ENCODE measurements at places on chromosomes 6 and 20. TPM values are rescaled to one million over a fixed set of nuclear protein-coding genes. Genes with fewer than 3 reads are reported as not detected.

DNA sequence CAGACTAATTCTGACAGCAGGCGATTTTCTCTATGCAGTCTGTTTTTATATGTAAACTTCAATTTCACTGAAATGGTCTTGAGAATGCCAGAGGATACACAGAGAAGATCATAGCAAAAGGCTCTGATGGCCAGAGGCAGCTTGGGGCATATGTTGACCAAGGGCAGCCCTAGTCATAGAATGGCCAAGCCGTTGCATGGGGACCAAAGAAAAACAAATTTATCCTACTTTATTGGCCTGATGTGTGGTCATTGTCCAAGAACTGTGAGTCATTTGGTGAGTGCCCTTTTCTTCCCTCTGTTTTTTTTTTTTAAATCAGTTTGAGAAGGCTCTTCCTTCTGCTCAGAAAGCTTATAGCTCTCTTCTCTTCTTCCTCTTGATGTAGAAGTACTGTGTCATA, 5.8 kb downstream of the HDGFL1 start:
- H3K4me3 ChIP-seq = no peak overlapping the region
- no peaks in the 10 kb centered on the region for H3K27me3 ChIP-seq
- H3K27ac ChIP-seq = no peak overlapping the region

Gene CRISP2
- total RNA-seq = not detected

Gene TBXT
- total RNA-seq = not detected

DNA sequence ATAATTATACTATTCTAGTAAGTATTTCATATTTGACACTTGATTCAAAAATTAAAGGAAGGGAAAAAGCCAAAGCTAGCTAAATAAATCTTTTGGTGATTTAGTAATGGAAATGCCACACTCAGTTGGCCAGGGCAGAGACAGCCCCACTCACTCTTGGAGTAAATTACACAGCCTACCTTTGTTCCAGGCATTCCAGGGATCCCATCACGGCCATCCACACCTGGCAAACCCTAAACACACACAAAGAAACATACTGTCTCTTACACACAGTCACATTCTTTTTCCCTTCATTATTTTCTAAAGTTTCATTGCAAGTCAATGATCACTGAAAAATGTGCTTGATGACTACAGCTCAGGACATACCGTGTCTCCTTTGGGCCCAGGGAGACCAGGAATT, 48.1 kb downstream of the COL9A1 start:
- H3K27me3 ChIP-seq = no peaks in the 10 kb centered on the region
- no peak overlapping the region for H3K27ac ChIP-seq

GRCh38 chr6:159065759-159066329, 21.1 kb upstream of the TAGAP start:
- H3K4me3 ChIP-seq = no peak overlapping the region
- no peak for DNase-seq
- peaks cover 15% of the 10 kb centered on the region for H3K27me3 ChIP-seq
- peaks cover 4% of the 10 kb centered on the region for H3K4me1 ChIP-seq

DNA sequence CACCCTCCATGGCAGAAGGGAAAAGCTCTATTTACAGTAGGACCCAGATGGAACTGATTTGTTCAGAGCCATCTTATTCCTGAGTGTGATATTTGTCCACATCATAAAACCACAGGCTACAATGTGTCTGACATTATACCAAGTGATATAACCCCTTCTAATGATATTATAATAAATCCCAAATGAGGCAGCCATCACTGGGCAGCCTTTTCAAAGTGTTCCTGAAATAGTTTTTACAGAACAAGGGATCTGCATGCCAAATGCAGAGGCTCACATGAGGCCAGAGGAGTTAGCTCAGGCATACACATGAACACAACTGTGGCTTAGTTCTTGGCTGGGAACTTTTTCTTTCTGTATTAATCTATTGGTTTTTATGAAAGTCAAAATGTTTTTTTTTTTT, 207.7 kb downstream of the MAFB start:
- H3K4me1 ChIP-seq = peaks cover 4% of the 10 kb centered on the region
- DNase-seq = no peak
- H3K27me3 ChIP-seq = no peaks in the 10 kb centered on the region
- no peak overlapping the region for H3K27ac ChIP-seq
- no peaks in the 10 kb centered on the region for H3K36me3 ChIP-seq

Gene KCNK16
- total RNA-seq = not detected

- no peak overlapping the region for H3K4me3 ChIP-seq
- no peaks in the 10 kb centered on the region for H3K4me1 ChIP-seq
- H3K27ac ChIP-seq = no peak overlapping the region
- H3K36me3 ChIP-seq = no peaks in the 10 kb centered on the region
- DNase-seq = no peak
Measured at GRCh38 chr6:170202416-170203135, 88.3 kb downstream of the DLL1 start.

DNA sequence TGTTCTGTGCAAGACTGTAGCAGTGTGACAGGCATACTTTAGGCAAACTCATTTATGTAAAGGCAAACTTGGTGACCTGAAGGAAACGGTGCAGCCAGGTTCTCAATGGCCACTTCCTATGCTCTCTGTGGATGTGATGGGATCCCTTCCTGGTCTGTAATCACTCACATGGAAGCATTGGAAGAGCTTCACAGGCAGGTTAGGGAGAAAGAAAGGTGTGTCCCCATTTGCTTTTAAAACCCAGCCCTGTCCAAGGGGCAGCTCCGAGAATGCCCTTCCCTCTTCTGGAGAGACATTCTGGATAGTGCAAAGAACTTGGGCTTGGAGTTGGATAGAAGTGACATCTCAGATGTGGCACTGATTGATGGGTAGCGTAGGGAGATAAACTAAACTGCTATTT, 28.1 kb downstream of the CEP43 start:
- peaks cover 59% of the 10 kb centered on the region for H3K36me3 ChIP-seq
- no peak overlapping the region for H3K27ac ChIP-seq
- H3K4me1 ChIP-seq = no peaks in the 10 kb centered on the region
- no peak for DNase-seq

DNA sequence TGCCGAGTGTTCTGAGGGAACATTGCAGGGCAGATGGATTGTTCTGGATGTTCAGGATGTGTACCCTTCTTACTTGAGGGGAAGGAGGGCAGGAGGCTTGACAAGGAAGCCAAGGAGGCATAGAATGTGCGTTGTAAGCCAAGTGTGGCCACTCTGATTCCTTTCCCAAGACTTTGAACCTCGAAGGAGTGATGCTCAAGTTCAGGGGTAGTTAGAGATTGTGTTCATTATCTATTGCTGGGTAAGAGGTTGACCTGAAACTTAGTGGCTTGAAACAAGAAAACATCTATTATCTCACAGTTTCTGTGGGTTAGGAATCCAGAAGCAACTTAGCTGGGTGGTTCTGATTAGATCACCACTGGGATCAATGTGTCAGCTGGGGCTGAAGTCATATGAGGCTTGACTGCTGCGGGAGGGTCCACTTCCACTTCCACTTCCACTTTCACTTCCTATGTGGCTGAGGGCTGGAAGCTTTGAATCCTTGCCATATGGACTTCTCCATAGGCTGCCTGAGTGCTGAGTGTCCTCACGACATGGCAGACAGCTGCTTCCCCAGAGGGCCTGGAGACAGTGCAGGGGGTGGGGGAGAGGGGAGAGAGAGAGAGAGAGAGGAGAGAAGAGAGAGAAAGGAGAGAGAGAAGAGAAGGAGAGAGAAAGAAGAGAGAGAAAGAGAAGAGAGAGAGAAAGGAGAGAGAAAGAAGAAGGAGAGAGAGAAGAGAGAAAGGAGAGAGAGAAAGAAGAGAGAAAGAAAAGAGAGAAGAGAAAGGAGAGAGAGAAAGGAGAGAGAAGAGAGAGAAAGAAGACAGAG, 6.9 kb upstream of the CD40 start:
- H3K36me3 ChIP-seq = no peaks in the 10 kb centered on the region
- peaks cover 12% of the 10 kb centered on the region for H3K27me3 ChIP-seq
- H3K27ac ChIP-seq = no peak overlapping the region
- no peak for DNase-seq

DNA sequence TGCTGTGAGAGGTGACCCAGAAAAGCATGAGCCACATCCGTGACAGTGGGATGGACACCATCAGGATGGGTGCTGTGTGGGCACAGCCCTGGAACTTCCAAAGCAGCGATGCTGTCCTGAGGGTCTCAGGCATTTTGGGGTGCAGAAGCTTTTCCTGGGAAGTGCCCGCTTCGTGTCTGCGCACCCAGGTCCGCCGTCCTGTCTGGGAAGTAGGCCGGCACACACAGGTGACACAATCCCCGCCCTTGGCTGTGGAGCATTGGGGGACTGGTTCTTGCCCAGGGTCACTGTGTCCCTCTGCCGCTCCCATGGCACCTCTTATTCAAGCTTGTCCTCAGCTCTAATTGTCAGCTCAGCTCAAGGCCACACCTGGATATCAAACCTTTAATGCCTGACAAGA, 112.6 kb downstream of the ZDHHC14 start:
- no peak overlapping the region for H3K27ac ChIP-seq
- H3K36me3 ChIP-seq = no peaks in the 10 kb centered on the region
- DNase-seq = no peak

- peaks cover 16% of the 10 kb centered on the region for H3K4me1 ChIP-seq
- no peaks in the 10 kb centered on the region for H3K36me3 ChIP-seq
- H3K4me3 ChIP-seq = peak overlapping the region; percentile 34
- DNase-seq = no peak
Measured at GRCh38 chr6:151763303-151763702, 44.2 kb upstream of the ESR1 start.

DNA sequence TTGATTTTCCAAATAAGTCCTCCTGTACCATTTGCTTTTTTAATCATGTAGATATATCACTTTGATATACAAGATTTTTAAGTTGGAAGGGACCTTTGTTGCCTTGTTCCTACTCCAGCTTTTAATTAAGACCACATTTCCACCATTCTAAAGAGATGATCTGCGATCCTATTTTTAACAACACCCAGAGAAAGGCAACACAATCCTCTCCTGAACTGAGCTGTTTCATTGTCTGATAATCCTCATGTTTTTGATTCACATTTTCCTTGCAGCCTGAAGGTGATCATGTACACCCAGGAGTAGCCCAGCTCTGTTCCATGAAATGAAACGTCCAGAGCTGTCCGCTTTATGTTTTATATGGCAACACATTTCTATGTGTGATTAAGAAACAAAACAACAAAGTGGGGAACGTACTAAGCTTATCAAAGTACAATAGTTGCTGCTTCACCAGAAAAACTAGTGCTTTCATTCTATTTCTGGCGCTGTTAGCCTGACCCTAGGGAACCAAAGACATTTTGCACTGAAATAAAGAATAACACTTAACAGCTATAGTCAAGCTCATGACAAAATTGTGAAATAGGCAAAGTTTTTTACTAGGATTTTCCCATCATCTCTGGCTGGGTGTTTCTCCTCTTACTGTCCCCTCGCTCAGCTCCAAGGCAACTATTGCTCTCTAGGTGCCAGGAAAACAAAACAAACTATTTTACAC, 22.6 kb upstream of the TRAF3IP2 start:
- no peak overlapping the region for H3K4me3 ChIP-seq
- peaks cover 28% of the 10 kb centered on the region for H3K4me1 ChIP-seq
- H3K36me3 ChIP-seq = no peaks in the 10 kb centered on the region
- H3K27ac ChIP-seq = peak overlapping the region; percentile 74
- no peaks in the 10 kb centered on the region for H3K27me3 ChIP-seq

Gene ARMH2
- total RNA-seq = not detected

Gene SEMG1
- total RNA-seq = not detected

- H3K27ac ChIP-seq = no peak overlapping the region
- no peak overlapping the region for H3K4me3 ChIP-seq
- H3K4me1 ChIP-seq = no peaks in the 10 kb centered on the region
Measured at GRCh38 chr20:57785061-57785460, 75.2 kb upstream of the PMEPA1 start.

DNA sequence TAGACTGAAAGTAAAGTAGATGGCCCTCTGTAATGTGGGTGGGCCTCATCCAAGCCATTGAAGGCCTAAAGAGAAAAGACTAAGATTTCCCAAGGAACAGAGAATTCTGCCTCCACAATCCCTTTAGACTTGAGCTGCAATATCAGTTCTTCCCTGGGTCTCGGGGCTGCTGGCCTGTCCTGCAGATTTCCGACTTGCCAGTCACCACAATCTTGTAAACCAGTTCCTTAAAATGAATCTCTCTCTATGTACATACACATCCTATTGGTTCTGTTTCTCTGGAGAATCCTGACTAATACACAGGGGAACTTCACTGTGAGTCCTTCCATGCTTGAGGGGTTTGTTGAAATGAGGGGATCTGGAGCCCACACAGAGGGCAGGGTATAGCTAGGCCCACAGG, 12.9 kb downstream of the CCDC170 start:
- no peaks in the 10 kb centered on the region for H3K36me3 ChIP-seq
- no peak for DNase-seq
- H3K4me3 ChIP-seq = no peak overlapping the region
- no peaks in the 10 kb centered on the region for H3K4me1 ChIP-seq
- H3K27me3 ChIP-seq = no peaks in the 10 kb centered on the region
- H3K27ac ChIP-seq = no peak overlapping the region

- H3K36me3 ChIP-seq = no peaks in the 10 kb centered on the region
- no peak for DNase-seq
- H3K27ac ChIP-seq = no peak overlapping the region
- H3K4me1 ChIP-seq = peaks cover 8% of the 10 kb centered on the region
- H3K4me3 ChIP-seq = no peak overlapping the region
- no peaks in the 10 kb centered on the region for H3K27me3 ChIP-seq
Measured at GRCh38 chr6:155528982-155529453, 73.4 kb upstream of the NOX3 start.

DNA sequence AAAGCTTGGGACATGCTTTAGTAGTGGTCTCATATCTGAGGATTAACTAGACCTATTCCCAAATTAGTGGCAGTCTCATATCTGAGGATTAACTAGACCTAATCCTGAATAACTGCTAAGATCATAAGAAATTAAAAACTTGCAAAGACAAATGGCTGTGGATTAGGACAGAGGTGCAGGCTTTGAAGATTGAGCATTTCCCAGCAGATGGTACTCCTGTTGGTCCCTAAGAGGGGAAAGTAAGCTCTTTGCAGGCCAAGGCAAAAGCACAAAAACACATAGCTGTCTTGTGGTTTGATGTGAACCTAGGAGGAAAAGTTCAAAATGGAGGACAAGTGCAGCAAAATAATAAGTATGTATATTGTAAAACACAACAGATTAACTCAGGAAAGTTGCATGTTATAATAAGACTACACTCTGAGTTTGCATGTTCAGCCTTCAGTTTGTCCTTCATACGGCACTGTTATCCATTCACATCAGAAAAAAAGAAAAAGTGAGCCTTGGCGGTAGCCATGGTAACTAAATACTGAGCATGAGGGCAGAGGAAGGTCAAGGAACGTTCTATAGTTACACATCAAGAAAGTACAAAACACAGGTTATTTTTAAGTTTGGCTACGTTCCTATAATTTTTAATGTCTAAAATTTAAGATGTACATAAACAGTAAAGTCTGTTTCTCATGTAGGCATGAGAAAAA, 62.8 kb downstream of the FILIP1 start:
- no peaks in the 10 kb centered on the region for H3K27me3 ChIP-seq
- H3K4me3 ChIP-seq = no peak overlapping the region
- no peak overlapping the region for H3K27ac ChIP-seq
- H3K36me3 ChIP-seq = no peaks in the 10 kb centered on the region
- H3K4me1 ChIP-seq = no peaks in the 10 kb centered on the region
- DNase-seq = no peak

All from suprapubic skin (tissue), 4 donors.